Effector CD4-positive, alpha-beta T cell (primary cell): ENCODE measurements at places on chromosomes 4 and X.

GRCh38 chr4:10981576-10981975 lies 297.0 kb upstream of the CLNK start:
- DNase-seq: no peak

DNA sequence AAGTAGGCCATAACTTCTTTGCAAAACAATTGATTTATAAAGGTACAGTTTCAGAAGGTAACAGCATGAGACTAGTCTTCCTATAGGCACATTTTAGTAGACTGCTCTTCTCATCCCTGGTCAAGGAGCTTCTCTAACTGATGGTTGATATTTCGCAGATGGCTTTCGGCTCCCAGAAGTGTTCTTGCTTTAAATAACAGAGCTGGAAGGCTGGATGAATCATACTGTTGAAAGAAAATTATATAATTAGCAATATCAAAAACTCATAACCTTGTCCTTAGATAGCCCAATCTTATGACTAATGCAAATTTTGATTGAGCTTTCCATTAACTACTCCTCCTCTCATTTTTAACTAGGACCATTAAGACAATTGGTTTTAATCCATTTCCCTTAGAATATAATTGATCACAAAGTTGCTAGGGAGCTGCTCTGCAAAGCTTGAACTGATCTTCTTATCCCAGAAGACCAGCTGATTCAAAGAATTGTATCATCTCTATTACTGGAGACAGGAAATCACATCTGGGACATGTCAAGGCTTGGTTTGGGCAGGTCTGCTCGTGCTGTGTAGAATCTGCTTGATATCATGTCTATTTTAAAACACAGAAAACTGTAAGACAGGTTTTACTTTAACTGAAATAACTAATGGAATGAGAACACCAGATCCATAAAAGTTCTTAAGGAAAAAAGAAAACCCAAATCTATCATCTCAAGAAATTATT lies 38.6 kb downstream of the CENPU start:
- DNase-seq: no peak

DNA sequence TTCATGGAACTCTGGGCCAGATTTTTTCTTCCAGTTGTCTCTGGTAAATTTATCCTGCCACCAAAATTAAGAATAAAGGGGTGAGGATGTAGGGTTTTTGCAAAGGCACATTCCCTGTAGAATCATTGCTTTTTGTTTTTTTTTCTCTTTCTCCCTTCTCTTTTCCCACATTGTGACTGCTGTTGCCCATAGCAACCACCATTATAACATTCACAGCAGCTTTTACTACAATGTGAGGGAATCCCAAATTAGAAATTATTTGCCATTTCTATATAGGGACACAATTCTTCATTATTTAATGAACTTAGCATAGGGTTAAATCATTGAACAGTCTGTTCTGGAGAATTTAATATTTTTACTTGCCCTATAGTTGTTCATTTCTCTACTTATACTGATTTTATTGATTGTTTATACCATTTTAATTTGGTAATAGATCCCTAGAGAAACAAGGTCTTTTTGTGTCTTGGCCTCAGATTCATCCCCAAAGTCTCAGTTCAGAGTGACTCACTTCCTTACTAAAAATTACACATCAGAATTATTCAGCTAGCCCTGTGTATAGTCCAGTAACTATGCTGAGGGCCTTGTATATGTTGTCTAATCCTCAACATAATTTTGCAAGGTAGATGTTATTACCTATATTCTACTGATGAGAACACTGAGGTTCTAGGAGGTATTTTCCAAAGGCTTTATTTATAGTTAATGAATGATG lies 80.8 kb upstream of the ANK2 start:
- no peak for DNase-seq

GRCh38 chr4:176404621-176405020 lies 84.9 kb downstream of the SPCS3 start:
- DNase-seq: no peak

DNA sequence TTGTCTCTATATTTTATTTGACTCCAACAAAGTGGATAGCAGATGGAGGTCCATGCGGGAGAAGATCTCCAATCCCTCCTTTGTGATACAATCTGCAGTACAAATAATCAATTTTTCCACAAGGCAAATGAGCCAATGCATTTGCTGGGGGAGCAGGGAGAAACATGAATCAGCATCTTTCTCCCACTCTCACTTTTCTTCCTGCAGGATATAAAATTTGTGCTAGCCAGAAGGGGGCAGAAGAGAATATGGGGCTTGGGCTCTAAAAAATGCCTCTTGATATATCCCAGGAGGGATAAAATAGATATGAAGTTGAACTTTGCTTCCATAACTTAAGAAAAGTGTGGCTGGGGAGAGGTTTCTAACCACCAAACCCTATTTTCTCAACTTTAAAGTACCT lies 38.3 kb upstream of the CWH43 start:
- no peak for DNase-seq

GRCh38 chr4:77586951-77587383 lies 18.7 kb upstream of the CXCL13 start:
- DNase-seq: no peak
